Stimulated activated CD8-positive, alpha-beta memory T cell treated with anti-CD3 and anti-CD28 coated beads, Interleukin-7, amount 100 ng/mL, for 48 hours (primary cell): ENCODE measurements at places on chromosomes 3 and 15.

- no peak for DNase-seq
Measured at GRCh38 chr3:60514866-60515265, 736.4 kb downstream of the FHIT start.

DNA sequence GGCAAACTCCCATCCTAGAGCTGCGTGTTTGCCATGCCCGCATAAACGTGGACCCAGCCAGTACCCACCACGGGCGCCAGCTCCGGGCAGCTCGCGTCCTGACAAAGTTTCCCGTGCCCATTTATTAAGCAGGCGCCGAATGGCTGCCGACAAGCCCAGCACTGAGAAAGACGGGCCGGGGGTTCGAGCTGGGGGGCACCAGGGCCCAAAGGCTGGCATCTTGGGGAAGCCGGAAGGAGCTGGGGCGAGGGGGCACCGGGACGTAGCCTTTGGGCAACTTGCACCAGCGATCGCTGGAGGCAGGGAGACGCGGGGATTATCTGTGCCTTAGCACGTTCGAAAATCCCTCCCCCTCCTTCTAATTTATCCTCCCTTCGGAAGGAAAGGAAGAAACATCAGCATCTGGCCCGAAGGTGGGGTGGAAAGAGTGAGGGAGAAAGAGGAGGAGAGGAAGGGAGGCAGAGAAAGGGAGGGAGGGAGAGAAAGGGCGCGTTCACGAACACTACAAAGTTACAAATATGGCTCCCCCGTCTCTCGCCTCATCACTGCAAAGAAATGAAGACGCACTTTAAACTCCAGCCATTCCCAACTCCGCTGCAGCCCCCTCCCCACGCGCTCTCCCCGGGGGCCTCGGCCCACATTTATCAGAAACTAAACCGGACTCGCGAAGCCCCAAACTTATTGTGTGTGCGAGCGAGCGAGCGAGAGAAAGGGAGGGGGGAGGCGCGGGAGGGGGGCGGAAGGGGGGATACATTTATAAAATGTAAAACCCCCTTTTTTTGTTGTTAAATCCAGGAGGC lies 1.0 kb downstream of the ANP32A start:
- DNase-seq = no peak

DNA sequence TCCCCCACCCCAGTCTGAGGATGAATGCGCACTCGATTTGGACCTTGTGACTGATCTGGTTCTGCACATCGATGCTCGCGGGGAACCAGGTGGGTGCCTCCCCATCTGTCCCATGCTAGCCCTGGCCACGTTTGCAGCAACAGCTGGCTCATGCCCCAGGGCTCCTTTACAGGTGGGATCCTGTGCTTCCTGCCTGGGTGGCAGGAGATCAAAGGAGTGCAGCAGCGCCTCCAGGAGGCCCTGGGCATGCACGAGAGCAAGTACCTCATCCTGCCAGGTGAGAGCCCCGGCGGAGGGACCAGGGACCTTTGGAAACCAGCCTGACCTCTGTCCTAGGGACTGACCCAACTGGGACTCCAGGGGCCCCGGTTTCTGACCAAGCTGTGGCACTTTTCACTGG lies 44.3 kb downstream of the DHX30 start:
- DNase-seq = no peak

DNA sequence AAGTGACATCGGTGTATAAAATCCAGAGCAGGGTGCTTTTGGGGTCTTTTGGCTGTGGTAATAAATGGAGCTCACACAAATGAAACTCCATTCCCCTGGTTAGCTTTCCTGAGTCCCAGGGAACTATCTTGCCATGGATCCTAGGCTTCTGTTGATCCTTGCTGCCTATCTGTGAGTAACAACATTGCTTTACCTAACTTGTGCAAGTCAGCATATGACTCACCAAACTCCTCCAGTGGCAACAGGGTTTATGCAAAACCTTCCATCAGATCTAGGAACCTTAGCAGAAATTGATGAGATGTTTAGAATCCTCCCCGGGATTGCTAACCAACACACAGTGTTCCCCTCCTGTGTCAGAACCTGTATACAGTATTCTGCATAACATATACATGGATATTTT lies 105.4 kb downstream of the SCAPER start:
- DNase-seq = no peak

DNA sequence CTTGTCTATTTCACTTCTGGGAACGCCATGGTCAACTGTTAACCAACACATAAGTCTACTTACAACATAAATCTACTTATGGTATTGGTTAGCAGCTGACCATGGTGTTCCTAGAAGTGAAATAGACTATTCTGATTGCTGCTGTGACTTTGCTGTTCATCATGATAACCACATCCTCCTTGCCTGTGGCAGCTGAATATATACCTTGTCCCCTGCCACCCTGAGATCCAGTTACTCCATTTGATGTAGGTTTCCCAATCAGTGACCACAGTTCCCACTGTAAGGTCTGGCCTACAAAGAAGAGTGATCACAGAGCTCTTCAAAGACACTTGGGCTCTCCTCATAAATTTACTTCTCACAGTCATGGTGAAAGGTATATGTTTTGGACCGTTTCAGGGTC lies 66.8 kb upstream of the ALDH1A3 start:
- DNase-seq = no peak

DNA sequence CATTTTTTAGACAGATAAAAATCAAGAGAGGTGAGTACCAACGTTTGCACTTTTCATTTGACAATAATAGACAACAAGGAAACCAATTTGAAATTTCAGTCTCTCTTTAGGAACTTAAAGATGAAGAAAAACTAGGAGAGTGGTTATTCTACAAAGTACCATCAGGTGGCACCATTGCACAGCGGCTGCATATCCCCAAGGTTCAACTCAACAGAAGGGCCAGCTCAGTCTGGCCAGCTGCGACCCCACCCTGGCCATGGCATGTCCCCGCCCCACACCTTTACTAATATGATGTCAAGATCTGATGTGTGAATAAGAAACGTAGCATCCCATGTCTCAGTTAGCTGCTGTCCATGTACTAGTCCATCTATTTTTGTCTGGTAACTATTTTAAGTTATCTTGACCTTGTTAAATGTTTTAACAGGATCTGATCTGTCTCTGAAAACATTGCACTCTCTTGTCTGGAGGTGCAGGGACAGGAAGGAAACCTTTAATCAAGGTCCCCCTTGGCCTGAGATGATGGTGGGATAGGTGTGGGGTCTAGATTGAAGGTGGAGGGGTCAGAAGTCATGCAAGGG lies 35.5 kb upstream of the CGNL1 start:
- DNase-seq = peak; percentile 3

DNA sequence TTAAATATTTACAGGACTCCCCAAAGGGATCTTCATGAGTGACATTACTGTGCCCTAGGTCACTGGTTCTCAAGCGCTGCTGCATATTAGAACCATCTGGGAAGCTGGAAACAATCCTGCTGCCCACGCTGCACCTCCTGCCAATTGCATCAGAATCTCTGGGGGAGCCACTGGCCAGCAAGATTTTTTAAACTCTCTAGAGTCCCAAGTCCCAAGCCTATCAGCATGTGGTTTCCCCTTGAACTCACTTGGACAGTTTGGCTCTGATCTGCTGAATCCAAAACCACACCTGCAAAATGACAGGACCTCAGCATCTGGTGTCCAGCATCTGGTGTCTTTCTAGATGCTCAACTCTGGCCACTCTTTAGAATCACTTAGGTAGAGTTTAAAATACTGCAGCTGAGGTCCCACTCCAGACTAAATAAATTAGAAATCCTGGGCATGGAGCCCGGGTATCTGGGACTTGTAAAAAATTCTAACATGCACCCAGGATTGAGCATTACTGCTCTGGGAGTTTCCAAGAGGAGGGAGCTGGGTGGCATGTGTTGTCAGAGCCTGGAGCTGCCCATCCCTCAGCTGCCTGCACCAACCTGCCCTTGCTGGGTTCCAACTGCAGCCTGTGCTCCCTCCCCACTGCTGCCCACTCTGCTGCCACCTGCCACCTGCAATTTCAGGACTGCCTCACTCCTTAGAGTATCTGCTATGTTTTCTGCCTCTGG lies 311.3 kb downstream of the SLC9A9 start:
- DNase-seq = no peak

DNA sequence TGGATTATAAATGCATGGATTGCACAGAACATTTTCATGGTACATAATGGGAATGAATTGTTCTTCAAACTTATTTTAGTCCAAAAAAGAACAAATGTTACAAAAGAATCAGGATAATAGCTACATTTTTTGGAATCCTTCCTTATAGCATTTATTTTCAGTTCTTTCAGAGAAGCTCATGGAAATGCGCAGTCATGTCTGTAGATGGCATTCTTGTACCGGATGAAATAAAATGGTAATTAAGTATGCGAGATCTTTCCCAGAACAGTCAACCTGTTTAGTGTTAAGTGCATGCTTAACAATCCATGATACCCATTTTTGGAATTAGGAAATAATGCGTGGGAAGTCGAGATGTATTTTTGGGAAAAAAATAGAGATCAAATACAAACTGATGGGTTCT lies 38.2 kb upstream of the GOLGA8B start:
- DNase-seq = no peak

DNA sequence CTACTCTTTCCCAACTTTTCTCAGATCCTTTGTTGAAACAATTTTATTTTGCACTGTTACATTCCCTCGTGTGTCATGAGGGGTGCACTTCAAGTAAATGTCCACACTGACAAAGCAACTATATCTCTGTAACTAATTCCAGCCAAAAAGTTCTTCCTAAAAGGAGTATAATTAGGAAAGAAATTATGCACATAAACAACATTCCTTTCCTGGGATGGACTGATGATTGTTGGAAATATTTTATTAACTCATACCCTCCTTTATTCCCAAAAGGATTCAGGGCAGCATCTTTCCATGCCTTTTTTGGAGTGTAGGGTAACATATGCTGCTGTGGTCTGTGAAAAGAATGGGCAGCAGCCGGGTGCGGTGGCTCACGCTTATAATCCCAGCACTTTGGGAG lies 426.1 kb upstream of the THBS1 start:
- no peak for DNase-seq

- DNase-seq = no peak
Measured at GRCh38 chr15:94322141-94322540, 90.8 kb downstream of the MCTP2 start.

GRCh38 chr15:47570451-47570850 lies 146.9 kb upstream of the SEMA6D start:
- DNase-seq = no peak

- no peak for DNase-seq
Measured at GRCh38 chr3:176950743-176951142, 246.5 kb downstream of the TBL1XR1 start.

GRCh38 chr15:38631119-38632075 lies 66.8 kb upstream of the RASGRP1 start:
- DNase-seq = no peak

GRCh38 chr3:19171794-19172193 lies 23.5 kb downstream of the KCNH8 start:
- no peak for DNase-seq

- no peak for DNase-seq
Measured at GRCh38 chr15:34335176-34336032, 2.2 kb downstream of the SLC12A6 start.

DNA sequence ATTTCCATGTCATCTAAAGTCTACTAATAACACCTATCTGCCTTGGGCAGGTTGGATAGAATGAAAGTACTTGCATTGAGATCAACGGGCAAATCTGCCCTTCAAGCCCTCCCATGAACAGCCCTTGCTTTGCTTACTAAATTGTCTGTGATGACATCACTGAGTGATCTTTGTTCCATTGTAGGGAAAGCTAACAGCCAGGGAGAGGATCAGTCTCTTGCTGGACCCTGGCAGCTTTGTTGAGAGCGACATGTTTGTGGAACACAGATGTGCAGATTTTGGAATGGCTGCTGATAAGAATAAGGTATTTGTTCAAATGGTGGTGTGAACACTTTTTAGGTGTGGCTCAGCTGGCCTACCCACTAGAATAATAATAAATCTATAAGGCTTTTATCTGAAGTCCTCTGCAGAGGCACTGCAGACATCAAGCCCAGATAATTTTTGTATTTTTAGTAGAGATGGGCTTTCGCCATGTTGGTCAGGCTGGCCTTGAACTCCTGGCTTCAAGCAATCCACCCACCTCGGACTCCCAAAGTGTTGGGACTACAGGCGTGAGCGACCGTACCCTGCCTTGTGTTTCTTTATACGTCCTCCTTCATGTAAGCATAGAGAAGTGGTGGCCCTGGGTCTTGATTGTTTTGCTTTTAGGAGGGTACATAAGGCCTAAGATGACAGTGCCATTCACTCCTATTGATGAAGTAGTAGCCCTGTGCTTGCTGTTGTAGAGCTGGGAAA lies 5.7 kb downstream of the PCCB start:
- no peak for DNase-seq

DNA sequence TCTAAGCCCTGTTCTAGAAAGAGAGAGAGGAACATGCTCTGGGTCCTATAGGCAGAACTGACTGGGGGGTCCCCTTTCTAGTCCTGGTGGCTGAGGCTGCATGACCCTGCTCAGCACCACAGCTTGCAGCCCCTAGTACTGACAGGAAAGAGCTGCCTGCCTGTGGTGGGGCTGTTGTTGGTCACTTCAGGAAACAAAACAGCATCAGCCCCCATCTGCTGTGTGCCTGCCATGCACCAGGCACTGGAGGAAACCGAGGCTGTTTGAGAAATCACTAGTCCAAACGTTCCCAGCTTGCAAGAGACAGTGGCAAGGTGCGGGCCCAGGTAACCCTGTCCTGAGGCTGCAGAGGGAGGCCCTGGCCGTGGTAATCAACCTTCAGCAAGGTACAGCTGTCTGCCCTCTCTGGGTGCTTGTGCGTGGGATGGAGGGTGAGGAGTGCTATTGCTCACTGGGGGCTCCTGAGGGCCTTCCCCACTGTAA lies 90.6 kb downstream of the IQSEC1 start:
- DNase-seq = no peak

DNA sequence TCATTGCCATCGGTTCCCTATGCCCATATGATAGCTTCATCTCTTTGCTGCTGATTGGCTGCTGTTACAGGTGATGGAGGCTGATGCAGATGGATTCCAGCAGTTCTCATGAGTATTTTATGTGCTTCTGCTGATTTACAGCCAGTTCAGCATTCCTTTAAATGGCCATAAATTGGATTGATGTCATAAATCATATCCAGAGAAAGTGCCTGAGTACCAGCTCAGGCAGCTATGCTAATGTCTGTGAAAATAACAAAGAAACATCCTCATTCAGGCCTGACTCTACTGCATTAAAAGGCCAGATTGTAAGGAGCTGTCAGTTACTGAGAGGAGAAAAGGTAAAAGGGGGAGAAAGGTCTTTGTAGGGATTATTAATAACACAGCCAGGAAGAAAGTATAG lies 756.8 kb downstream of the IGSF11 start:
- DNase-seq = no peak

- DNase-seq = no peak
Measured at GRCh38 chr3:190056742-190057141, 64.0 kb downstream of the P3H2 start.

- no peak for DNase-seq
Measured at GRCh38 chr15:27336676-27337075, 365.7 kb downstream of the GABRG3 start.

GRCh38 chr15:52150871-52151270 lies 38.3 kb upstream of the BCL2L10 start:
- DNase-seq = no peak

GRCh38 chr3:123682781-123683504 lies 98.1 kb upstream of the HACD2 start:
- no peak for DNase-seq

DNA sequence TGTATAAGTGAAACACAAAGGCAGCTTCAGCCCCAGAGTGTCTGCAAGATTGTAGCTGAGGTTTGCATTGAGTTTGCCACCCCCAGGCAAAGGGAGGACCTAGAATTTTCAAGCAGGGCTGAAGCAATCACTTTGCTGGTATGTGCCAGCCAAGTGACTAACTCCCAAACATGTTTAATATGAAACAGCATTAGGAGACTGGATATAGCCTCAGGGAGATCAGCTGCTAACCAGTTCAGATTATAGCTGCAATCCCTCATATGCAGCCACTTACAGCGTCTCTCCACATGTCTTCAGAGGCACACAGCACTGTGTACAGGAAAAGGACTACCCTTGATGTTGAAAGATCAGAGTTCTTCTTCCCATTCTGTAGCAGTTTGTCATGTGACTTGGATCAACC lies 38.4 kb upstream of the PPP2R3A start:
- no peak for DNase-seq
